Stimulated activated CD8-positive, alpha-beta memory T cell treated with anti-CD3 and anti-CD28 coated beads, Interleukin-4, amount 100 ng/mL, for 4 hours (primary cell): ENCODE measurements at places on chromosomes 1 and 21.

DNA sequence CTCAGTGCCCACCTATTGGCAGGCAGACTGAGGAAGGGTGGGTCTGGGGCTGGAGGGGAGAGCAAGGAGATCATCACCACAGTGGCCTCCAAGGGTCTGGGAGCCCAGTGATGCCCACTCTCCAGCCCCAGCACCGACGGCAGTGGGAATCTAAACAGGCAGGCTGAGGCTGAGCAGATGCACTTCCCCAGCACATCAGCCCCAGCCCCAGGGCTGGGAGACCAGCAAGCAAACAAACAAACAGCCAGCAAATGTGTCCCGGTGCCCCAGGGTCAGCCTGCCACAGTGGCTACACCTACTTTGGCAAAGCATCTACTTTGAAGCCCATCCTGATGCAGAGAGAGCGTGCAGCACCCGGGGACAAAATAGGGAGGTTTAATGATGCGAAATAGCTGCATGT lies 216.3 kb upstream of the ZC3H12A start:
- DNase-seq: no peak

- DNase-seq: no peak
These were observed 443.0 kb downstream of the SIPA1L2 start for GRCh38 chr1:232186931-232187330.

- no peak for DNase-seq
These were observed 234.6 kb upstream of the IRF2BP2 start for GRCh38 chr1:234844479-234845031.

DNA sequence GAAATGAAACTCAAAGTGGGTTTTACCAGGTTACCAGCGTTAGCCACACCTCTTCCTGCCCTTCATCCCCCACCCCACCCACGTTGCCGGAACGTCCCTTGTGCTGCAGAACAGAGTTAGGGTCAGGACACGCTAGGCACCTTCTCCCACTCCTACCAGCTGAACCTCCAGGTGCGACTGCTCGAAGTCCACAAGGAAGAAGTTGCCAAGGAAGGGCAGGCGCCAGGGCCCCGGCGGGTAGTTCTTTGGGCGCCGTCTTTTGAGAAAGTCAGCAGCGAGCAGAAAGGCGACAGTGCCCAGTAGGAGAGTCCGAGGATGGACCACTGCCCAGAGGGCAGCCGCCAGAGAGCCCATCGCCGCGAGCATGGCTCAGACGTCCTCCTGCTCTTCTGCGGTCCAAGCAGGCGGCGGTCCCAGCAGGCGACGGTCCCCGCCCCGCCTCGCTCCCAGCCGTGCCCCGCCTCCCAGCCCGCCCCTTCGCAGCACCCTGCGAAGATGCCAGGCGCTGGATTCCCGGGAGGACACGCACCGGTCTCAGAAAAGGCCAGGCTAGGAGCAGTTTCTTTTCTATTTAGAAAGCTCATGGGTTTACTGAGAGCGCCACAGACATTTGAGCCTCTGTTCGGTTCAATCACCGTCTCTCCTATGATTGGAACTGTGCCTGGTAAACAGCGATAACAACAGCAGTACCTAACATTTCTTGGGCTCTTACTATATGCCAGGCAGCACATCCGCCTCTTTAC lies at the start of gene CYP2J2:
CYP2J2 (minus strand) TSS at position 393 of the 743 bp plus-strand sequence; CDS start at position 366, 27 bp downstream.
- no peak for DNase-seq

- DNase-seq: no peak
These were observed 141.3 kb downstream of the ASTN1 start for GRCh38 chr1:177023249-177023648.

DNA sequence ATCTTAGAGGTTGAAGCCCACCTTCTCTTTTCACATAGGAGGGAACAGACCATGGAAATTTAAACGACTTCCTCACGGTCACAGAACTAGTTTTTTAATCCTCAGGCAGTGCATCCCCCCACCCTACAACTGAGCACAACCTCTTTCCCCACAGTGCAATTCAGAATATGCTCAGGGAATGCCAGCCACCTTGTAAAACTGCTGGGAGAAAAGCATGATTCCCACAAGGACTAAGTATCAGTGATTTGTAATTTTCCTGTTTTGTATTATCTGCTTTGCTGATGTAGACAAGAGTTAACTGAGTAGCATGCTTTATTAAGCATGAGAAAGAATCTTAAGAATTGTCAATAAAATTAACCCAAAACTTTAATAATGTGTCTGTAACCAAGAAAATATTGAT lies 23.8 kb downstream of the TMEM50A start:
- DNase-seq: no peak

GRCh38 chr1:98468111-98468717 lies 193.3 kb upstream of the SNX7 start:
- no peak for DNase-seq

DNA sequence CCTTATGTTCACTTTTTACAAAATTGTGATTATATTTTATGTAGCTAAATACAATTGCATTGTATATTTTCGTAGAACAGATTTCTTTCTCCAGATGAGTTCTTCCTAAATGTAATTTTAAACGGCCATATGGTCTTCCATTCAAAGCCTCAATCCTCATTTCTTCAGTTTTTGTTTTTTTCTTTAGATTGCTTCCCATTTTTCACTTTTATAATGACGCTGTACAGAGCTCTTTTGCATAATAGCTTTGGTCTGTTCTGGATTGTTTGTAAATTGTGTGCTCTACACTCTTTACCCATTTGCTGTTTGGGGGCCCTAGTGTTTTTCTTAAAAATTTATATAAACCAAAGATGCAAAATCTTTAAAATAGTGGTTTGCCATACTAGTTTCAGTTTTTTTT lies 27.8 kb downstream of the AVPR1B start:
- no peak for DNase-seq

GRCh38 chr1:172397221-172397620 lies 23.3 kb upstream of the C1orf105 start:
- no peak for DNase-seq

- DNase-seq: no peak
These were observed 21.0 kb downstream of the PDE9A start for GRCh38 chr21:42674351-42674940.

- DNase-seq: no peak
These were observed 44.0 kb downstream of the OPTC start for GRCh38 chr1:203537806-203538464.

DNA sequence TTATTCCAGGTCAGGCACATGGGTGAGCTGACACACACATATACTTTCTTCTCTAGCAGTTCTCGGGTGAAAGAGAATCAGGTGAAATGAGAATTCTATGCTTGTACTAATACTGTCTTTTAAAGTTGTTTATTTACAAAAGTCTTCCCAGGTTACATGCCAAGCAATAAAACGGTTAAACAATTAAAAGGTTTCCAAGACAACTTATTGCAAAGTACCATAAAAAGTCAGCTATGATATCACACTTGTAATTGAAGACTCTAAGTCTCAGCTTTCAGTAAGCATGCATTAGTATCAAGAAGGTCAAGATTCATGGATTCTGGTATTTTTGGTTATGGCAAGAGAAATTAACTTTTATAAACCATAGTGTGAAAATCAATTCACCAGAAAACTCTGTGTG lies 171.4 kb downstream of the PDE4B start:
- DNase-seq: no peak

DNA sequence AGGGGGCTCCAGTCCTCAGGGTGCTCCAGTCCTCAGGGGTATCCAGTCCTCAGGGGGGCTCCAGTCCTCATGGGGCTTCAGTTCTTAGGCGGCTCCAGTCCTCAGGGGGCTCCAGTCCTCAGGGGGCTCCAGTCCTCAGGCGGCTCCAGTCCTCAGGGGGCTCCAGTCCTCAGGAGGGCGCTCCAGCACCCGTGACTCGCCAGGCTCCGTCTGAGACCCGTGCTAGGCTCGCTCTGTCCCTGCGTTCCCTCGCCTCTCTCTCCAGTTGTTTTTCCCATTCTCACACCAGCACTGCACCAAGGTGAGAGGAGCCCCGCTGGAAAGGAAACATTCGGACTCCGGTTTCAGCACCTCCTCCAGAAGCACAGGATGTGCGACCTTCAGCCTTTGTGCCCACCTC lies 9.4 kb upstream of the OR2M2 start:
- DNase-seq: no peak

DNA sequence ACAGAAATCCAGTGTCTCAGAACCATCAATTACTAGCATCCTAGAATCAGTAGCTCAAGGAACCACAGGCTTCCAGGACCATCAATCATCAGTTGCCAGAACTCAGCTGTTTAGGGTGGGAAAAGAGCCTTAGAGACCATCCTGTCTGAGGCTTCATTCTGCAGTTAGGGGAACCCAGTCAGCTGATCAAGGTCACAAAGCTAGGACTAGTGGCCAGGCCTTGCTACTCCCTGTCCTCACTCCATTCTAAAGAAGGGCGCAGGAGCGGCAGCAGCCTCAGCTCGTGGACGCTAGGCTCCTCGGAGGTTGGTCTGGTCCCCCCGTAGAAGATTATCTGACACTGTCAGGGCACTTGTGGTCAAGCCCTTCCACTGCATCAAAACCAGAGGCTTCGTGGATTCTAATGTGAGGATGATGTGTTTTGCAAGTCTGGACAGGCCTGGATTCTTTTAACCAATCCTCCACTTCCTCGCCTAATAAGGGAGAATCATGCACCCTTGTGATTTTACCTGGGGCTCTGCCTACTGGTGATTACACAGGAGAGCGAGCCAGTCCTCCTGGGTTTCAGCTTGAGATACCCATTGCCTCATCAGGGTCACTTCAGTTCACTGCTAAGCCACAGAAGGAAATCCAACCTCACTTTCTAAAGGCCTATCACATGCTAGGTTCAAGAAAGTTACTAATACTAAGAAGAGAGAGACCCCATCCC lies 41.7 kb upstream of the IFFO2 start:
- no peak for DNase-seq

DNA sequence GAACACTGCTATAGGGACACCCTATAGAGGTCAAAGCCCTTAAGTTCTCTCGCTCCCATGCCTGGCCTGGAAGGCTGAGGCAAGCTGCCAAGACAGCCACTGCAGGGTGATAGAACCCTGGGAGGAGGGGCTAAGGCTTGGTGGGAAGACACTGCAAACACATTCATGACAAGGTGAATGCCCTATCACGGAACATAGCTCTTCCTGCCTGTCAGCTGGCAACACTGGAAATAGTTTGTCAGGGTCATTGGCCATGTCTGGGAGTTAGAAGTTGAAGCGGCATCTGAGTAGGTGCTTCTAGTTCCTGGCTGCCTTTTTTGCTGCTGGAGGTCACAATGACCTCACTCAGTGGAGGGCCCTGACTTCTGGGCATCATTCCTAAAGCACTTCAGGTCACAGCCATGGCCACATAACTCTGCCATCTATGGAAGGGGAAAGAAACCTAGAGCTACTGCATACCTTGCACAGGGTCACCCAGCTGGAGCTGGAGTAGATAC lies 4.2 kb downstream of the FABP3 start:
- DNase-seq: no peak

DNA sequence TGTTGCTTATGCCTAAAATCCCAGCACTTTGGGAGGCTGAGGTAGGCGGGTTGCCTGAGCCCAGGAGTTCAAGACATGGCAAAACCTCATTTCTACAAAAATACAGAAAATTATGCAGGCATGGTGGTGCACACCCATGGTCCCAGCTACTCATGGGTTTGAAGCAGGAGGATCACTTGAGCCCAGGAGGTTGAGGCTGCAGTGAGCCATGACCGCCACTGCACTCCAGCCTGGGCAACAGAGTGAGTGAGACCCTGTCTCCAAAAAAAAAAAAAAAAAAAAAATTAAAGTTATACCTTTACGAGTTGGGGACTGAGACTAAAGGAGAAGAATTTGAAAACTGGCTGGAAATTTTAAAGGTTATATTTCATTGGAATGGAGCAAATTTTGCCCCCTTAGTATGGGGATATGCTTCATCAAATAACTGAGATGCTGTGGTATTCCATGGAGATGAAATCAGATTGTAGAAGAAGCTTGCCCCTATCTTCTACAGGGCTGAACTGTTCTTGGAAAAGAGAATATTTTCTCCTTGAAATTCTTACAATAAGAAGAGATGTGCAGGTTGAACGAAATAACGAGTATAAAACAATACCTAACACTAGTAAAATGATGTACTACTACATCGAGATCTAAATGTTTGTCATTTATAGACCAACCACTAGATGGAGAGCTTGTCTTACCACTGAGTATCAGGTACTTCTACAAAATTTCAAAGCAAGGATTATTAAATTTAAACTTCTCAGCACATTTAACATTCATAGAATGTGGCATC lies 34.9 kb upstream of the SCYL3 start:
- DNase-seq: no peak

- no peak for DNase-seq
These were observed at the start of gene PHLDA3 for GRCh38 chr1:201468844-201469644. Gene PHLDA3 (minus strand): TSS chr1:201469188. CDS start chr1:201468786, 402 bp downstream.

DNA sequence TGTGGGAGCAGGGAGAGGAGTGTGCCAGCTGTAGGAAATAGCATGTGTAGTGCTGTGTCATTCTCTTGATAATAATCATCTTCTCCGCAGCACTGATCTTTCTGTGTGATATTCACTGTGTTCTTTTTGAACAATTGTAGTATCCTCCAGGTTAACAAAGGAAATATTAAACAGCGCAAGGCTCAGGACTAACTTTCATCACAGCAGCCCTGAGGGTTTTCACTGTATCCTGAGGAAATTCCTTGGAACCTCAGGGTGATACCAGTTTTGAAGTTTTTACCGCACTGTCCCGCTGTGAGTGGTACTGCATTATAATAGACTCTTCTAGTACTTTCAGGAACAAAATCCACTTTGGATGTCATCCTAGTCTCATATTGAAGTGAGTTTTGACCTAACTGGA lies 228.4 kb upstream of the COA6 start:
- DNase-seq: no peak

DNA sequence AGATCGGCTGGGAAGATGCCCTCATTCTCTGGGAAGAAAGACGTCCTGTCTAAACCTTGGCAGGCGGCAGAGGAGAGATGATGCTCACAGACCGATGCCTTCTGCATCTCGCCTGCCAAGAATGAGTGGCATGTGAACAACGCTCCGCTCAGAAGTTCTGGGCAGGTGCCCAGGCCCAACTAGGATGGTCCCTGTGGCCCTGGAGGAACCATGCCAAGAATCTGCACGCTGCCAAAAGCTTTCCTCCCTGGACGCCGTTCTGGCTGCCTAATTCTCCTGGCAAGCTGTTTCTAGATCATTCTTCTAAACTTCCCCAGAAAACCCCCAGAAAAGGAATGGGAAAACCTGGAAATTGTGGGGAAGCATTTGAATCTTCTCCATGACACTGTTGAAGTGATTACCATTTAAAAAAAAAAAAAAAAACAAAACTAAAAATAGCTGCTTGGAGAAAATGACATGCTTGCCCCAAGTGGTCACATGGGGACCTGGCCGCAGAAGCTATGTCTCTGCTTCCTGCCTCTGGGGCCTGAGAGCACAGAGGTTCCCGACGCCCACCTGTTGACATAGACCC lies 440.9 kb downstream of the PRDM2 start:
- no peak for DNase-seq

GRCh38 chr1:39395357-39395831 lies 96.0 kb upstream of the BMP8A start:
- DNase-seq: no peak

DNA sequence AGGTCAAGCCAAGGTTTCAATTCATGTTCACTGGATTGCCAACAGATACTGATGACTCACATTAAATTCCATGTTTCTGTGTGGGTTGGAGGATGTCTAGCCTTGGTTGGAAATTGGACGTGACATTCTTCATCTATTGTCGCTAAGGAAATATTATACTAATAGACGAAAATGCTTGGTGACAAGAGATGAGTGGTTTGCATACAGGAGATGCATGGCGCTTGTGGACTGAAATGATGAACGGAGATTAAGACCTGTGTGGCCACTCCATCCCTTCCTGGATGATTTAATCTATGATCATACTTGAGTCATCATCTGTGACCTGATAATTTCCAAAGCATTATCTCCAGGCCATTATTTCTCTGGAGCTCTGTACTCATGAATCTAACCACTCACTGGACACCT lies 97.0 kb upstream of the CD34 start:
- no peak for DNase-seq

- no peak for DNase-seq
These were observed 690.7 kb downstream of the NCAM2 start for GRCh38 chr21:21688889-21689288.
